ENCODE measurements at places on chromosomes 2 and 18. TPM values are rescaled to one million over a fixed set of nuclear protein-coding genes. Genes with fewer than 3 reads are reported as not detected.

DNA sequence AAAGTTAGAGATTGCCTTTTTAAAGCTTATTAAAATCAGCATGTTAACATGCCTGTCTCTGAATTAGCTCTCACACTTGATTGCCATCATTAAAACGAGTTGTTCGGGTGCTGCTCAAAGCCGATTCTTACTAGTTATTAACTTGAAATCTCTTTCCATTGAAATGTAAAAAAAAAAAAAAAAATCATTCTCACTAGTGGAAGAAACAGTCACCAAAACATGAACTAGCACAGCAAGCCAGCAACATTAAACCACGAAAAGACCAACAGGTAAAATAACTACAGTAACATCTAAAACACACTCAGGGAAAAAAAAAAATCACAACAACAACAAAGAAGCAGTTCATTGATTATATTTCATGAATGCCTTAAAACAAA, 264.5 kb downstream of the MEIS1 start:
- no peak for DNase-seq

SOWAHC gene
- 11.5 TPM for total RNA-seq

GRCh38 chr2:60552078-60552850, 1.2 kb downstream of the BCL11A start:
- DNase-seq: no peak

ANKRD29 gene
- 0.79 TPM for total RNA-seq

DNA sequence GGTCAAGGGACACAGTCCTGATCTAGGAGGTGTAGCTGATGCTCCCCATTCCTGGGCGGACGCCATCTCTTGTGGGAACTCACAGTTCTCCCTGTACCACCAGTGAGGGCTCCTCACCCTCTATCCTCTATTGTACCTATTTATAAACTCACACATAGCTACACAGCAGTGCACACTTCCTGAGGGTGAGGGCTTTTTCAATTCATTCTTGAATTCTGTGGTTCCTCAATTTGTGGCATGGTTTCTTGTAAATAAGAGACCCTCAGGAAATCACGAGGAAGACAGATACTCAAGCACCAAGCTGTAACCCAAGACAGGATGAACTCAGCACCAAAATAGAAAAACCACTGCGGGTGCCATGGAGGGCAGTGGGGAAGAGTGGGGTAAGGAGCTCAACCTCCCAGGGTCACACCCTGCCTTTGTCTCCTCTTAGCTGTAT, 245.9 kb upstream of the PXDN start:
- DNase-seq: no peak

DNA sequence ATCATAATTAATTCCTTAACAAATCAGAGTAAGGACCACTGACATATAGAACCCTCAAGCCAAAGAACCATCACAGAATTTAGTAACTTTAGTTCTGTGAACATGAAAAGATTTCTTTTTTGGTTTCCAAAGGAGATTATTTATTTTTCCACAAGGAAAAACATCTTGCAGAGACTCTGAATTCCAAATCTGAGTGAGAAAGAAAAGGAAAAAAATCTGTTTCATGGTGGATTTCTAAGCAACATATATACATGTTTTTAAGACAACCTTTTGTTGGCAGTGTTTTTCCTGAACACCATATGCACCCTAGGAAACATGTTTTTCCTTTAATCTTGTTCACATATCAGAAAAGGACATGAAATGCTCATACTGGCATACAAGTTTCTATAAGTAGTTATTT, 149.8 kb downstream of the AGPS start:
- no peak for DNase-seq

TLX2 gene
- total RNA-seq: not detected

GRCh38 chr2:18925296-18925695, 335.9 kb upstream of the NT5C1B start:
- DNase-seq: no peak

DNA sequence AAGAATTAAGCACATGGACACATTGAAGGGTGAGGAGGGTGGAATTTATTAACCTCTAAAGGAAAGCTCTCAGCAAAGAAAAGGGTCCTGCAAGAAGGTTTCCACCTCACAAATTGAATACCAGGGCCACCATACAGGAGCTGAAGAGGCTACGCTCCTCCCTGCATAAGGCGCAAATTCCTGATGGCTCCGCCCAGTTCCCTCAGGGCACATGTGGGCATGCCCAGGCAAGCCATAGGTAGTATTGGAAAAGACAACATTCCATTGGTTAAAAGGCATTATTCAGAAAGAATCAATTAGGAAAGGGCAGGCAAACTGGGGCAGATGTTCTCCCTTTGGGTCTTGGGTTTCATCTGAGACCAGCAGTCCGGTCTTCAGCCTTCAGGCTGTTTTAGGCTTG, 161.2 kb downstream of the PTPRM start:
- DNase-seq: no peak

DNA sequence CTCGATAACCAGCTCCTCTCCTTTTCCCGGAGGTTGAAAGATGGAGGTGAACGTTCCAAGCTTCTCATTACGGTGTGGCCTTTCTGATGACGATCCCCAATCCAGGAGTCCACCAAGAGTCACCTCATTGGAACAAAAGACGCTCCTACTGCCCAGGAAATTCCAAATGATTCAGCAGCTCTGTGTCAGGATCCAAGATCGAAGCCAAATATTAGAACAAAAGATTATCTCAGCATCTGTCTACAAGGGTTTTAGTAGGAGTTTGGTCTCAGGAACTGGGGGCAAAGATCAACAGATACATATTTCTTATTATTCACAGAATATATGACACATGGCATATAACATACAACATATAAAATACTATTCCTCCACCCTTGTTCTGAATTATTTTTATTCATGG, 161.1 kb upstream of the RAB12 start:
- no peak for DNase-seq

MREG gene
- 0.40 TPM for total RNA-seq

- DNase-seq: no peak
Observed at GRCh38 chr2:151299920-151300539, 10.6 kb upstream of the NMI start.

GRCh38 chr2:63054841-63055225, 4.2 kb downstream of the OTX1 start:
- DNase-seq: no peak

BCL11A gene
- 0.65 TPM for total RNA-seq

GRCh38 chr18:79373736-79374135, 22.0 kb upstream of the NFATC1 start:
- no peak for DNase-seq

CFAP65 gene
- total RNA-seq: not detected

DNA sequence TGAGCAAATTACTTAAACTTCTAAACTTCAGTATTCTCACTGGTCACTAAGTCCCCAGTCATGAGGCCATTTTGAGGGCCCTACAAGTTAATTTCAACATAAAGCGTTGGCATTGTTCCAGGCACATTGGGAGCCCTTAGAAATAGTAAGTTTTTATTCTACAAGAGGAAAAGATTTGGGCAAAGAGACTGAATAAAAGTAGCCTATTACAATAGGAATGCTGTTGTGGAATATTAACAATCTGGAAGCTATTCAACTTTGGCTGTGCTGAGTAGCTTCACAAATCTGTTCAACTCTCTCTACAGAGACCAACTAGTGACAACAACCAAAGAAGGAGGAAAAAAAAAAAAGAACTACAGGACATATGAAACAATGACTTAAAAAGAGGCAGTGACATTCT, 1287.5 kb upstream of the NXPH2 start:
- no peak for DNase-seq

GRCh38 chr2:49240608-49241007, 86.3 kb upstream of the FSHR start:
- no peak for DNase-seq

DNA sequence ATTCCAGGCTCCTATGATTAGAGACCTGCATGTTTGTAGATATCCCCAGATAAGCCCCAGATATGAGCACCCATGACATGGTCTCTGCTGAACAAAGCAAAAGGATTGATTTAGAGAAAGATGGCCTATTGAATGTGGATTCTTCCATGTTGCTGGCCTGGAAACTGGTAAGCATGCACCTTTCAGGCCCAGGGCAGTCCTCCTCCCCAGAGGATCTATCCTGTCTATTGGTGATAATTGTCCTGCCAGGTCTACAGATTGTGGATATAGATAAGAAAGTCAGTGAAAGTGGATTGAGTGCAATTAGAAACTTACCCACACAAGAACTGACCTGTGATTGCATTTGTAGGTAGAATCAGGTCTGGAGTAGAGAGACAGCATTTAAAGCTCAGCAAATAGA, 256.9 kb upstream of the SIX3 start:
- DNase-seq: no peak

MAP3K19 gene
- not detected for total RNA-seq

SCYGR6 gene
- total RNA-seq: not detected

UGT1A6 gene
- not detected for total RNA-seq

SCYGR4 gene
- not detected for total RNA-seq

KHK gene
- 3.4 TPM for total RNA-seq

DNA sequence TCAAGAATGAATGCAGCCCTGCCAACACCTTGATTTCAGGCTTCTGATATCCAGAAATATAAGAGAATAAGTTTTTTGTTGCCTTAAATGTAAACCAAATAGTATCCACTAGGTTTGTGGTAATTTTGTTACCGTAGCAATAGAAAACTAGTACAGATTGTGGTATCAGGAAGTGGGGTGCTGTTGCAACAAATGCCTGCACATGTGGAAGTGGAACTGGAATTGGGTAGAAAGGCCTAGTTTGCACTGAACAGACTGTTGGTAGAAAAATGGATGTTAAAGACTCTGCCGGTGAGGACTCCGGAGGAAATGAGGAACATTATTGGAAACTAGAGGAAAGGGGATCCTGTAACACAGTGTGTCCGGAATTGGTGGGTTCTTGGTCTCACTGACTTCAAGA, 145.8 kb upstream of the MGAT5 start:
- no peak for DNase-seq

REV1 gene
- 33.3 TPM for total RNA-seq

C2orf78 gene
- not detected for total RNA-seq

DNA sequence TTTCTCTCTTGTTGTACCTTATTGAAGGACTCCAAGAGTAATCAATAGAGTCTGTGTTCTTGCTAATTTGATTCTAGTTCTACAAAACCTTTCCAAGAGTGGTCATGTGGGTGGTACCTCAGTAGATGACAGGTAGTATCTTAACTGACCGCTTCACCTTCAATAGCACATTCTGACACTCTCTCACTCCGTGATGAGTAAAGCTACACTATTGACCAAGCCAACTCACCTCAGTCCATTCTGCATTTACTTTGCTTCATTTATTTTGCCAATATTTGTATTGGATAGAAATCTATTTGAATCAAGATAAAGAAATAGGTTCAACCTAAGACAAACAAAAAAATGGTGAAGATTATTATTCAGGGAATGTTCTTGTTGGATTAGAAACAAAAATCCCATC, 1869.6 kb upstream of the CELF4 start:
- DNase-seq: no peak

- DNase-seq: no peak
Observed at GRCh38 chr2:188146888-188147287, 144.8 kb upstream of the GULP1 start.

VAMP5 gene
- 85.9 TPM for total RNA-seq

GRCh38 chr2:96342085-96342484, 6.5 kb downstream of the NCAPH start:
- peak; percentile 56 for DNase-seq

DNA sequence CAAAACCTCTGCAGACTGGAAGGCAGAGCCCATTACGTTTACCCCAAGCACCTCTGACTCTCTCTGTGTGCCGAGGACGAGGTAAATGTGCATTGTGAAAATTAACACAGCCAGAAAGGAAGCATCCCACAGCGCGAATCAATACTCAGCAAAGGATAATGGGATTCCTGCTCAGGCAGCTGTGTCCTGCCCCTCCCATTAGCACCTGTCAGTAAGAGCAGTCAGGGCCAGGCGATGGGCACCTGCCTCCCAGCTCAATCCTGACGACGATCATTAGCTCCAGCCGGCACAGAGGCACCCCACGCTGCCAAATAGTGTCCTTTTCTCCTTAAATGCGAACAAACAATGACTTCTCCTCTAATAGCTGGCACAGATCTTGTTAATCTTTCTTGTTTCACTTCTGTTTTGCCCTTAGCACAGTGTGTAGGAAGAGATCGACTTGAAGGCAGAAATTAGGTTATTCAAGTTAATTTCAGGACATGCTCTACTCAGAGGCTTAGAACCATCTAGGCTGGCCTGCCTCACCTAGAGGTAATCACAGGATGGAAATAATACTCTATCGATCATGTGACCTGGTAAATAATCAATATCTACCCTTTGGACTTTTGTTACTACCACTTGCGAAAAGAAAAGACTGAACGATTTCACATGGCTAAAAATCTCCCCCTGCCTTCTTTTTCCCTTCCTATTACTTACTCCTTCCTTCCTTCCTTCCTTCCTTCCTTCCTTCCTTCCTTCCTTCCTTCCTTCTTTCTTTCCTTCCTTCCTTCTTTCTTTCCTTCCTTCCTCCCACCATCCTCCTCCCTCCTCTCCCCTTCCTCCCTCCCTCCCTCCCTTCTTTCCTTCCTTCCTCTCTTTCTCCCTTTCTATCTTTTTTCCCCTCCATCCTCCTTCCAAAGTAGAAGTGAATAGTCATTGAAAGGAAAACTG, 487.9 kb upstream of the ID2 start:
- no peak for DNase-seq

- DNase-seq: no peak
Observed at GRCh38 chr18:77054288-77054605, 78.3 kb downstream of the MBP start.

DNA sequence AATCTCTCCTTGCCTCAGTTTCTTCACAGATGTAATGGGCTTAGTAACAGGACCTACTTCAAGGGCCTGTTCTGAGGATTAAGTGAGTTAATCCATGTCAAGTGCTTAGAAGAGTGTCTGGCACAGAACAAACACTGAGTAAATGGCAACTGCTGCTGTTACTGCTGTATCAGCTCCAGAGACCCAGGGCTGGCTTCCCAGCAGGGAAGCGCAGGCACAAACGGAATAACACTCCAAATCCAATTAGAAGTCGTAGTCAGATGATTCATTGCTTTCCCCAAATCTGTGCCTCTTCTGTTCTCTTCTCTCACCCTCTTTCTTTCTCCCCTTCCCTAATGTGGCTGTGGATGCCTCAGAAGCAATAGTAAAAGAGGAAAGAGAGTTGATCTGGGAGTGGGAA, 101.1 kb upstream of the FZD7 start:
- DNase-seq: no peak

GRCh38 chr2:168145011-168145410, 102.4 kb downstream of the STK39 start:
- DNase-seq: no peak

- DNase-seq: no peak
Observed at GRCh38 chr2:234355021-234355720, 141.7 kb downstream of the ARL4C start.

DNA sequence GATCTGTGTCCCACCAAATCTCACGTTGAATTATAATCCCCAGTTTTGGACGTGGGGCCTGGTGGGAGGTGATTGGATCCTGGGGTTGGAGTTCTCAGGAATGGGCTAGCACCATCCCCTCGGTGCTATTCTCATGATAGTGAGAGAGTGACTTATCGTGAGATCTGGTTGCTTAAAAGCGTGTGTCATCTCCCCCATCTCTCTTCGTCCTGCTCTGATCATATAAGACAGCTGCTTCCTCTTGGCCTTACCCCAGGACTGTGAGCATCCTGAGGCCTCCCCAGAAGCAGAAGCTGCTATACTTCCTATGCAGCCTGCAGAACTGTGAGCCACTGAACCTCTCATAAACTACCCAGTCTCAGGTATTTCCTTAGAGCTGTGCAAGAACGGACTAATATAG, 163.7 kb upstream of the NDUFV2 start:
- peak; percentile 77 for DNase-seq

Measured in lung microvascular endothelial cell (primary cell).